Left lung (tissue), 14 donors: ENCODE measurements at places on chromosomes 6 and 20.

GRCh38 chr6:26003102-26003694, 40.6 kb downstream of the TRIM38 start:
- H3K4me3 ChIP-seq: no peak overlapping the region
- peaks cover 20% of the 10 kb centered on the region for H3K36me3 ChIP-seq
- H3K4me1 ChIP-seq: peaks cover 8% of the 10 kb centered on the region
- no peaks in the 10 kb centered on the region for H3K27me3 ChIP-seq
- no peak overlapping the region for H3K27ac ChIP-seq

DNA sequence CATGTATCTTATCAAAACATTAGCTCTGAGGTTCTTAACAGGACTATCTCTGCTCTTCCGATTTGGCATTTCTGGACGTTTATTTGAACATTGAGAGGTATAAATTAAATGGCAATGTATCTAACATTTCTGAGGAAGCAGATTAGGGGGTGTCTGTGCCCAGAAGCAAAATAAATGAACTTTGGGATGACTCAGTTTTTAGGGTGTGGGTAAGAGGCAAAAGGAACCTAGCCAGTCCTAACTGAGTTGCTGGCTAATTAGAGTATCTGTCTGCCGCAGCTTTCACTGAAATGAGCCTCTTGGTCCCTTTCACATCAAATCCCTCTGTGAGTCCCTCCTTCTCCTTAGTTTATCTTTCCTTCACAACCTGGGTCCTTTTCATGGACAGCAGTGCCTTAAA, 1.1 kb downstream of the RNF144B start:
- no peak for DNase-seq
- H3K4me1 ChIP-seq: peaks cover 57% of the 10 kb centered on the region
- H3K27me3 ChIP-seq: no peaks in the 10 kb centered on the region
- peak overlapping the region; percentile 91 for H3K27ac ChIP-seq

GRCh38 chr6:56992703-56993102, 37.8 kb downstream of the BEND6 start:
- no peak for DNase-seq
- H3K27me3 ChIP-seq: no peaks in the 10 kb centered on the region
- no peak overlapping the region for H3K4me3 ChIP-seq
- H3K27ac ChIP-seq: no peak overlapping the region
- no peaks in the 10 kb centered on the region for H3K36me3 ChIP-seq

DNA sequence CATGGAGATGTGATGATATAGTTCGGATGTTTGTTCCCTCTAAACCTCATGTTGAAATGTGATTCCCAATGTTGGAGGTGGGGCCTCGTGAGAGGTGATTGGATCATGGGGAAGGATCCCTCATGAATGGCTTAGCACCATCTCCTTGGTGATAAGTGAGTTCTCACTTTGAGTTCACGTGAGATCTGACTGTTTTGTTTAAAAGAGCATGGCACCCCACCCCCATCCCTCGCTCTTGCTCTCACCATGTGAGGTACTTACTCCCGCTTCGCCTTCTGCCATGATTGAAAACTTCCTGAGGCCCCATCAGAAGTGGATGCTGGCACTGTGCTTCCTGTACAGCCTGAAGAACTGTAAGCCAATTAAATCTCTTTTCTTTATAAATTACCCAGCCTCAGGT, 10.9 kb downstream of the SLC32A1 start:
- H3K27me3 ChIP-seq: peaks cover 47% of the 10 kb centered on the region
- H3K4me1 ChIP-seq: no peaks in the 10 kb centered on the region

DNA sequence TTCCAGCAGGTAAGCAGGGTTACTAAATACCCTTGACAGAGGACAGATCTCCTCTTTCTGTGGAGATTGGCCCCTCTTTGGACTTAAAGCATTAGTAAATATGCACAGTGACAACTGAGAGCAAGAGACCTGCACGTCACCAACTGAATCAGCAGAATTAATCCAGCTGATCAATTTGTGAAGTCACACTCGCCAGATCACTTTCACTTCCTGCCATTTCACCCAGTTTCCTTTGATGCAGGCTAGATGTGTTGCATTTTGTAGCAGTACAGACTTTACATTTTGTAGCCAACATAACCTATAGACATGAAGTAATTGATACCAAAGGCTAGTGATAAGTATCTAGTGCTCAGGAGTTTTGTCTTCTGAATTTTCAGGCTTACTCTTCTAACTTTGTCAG, 11.9 kb downstream of the SYNE1 start:
- no peak overlapping the region for H3K27ac ChIP-seq
- H3K4me3 ChIP-seq: no peak overlapping the region
- no peaks in the 10 kb centered on the region for H3K36me3 ChIP-seq
- no peaks in the 10 kb centered on the region for H3K27me3 ChIP-seq
- DNase-seq: no peak

- H3K4me3 ChIP-seq: no peak overlapping the region
- H3K27ac ChIP-seq: no peak overlapping the region
- no peaks in the 10 kb centered on the region for H3K27me3 ChIP-seq
- DNase-seq: no peak
Measured at GRCh38 chr6:82251942-82252341, 4.4 kb upstream of the IBTK start.

DNA sequence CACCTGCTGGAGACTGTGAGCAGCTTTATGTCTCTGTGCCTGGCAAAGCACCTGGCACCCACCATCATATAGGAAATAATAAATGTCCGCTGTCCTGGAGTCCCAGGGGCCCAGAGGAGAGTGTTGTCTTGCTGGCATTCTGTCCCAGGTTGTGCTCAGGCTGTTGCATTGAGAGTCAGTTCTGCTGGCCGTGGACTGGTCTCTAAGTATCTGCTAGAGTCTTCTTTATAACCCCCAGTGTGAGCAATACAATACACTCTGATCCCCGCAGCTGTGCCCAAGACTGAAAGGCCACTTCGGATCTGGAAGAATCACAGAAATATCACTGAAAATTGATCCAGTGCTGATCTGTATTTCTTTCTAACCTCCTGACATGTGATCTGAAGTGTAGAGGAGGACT, 38.3 kb upstream of the HINT3 start:
- no peaks in the 10 kb centered on the region for H3K27me3 ChIP-seq
- H3K4me1 ChIP-seq: peaks cover 6% of the 10 kb centered on the region
- no peaks in the 10 kb centered on the region for H3K36me3 ChIP-seq

DNA sequence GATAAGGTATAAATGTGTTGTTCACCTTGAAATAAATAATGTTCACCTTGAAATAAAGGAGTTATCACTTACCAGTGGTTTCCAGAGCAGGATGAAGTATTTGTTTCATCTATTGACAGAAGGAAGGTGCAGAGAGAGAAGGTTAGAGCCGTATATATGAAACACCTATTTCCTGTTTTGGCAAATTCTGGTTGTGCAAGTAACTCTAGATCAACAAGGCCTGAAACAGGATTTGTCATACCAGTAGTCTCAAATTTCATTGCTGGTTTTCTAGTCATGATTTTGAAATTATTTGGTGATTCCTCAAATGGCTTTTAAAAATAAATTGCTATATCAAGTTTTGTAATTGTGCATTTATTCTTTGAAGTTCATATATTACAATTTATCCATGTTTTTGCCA, at the start of gene CRISP3:
Gene CRISP3 (minus strand): TSS at position 130 of the 400 bp plus-strand sequence. CDS start 21 bp downstream, at position 109.
- no peak for DNase-seq
- no peaks in the 10 kb centered on the region for H3K36me3 ChIP-seq
- no peaks in the 10 kb centered on the region for H3K4me1 ChIP-seq
- no peak within 1 kb of the TSS for H3K27ac ChIP-seq
- H3K27me3 ChIP-seq: no peaks in the 10 kb centered on the region

DNA sequence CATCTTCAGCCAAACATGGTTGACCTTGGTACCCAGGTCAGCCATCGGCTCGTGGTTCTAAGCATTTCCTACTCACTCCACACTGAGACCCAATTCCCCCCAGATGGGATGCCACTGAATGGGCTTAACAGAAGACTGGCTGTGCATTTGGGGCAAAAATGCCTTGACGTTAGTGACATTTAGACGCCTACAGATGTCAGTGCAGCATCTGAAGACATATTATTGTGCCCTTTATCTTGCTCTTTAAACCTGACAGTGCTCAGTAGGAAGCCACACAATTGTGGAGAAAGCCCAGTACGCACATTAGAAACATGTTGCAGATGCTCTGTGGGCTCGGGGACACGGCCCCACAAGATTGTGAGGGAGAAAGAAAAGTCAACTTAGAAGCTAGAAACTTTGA, 414.7 kb downstream of the PTPRT start:
- no peaks in the 10 kb centered on the region for H3K27me3 ChIP-seq
- no peak overlapping the region for H3K27ac ChIP-seq
- DNase-seq: no peak
- no peaks in the 10 kb centered on the region for H3K36me3 ChIP-seq
- H3K4me1 ChIP-seq: no peaks in the 10 kb centered on the region
- no peak overlapping the region for H3K4me3 ChIP-seq

GRCh38 chr6:163904186-163904585, 489.7 kb downstream of the QKI start:
- DNase-seq: no peak
- no peaks in the 10 kb centered on the region for H3K36me3 ChIP-seq
- no peaks in the 10 kb centered on the region for H3K4me1 ChIP-seq
- no peaks in the 10 kb centered on the region for H3K27me3 ChIP-seq

- H3K27ac ChIP-seq: no peak overlapping the region
- no peaks in the 10 kb centered on the region for H3K4me1 ChIP-seq
Measured at GRCh38 chr20:3262566-3262965, 23.6 kb upstream of the SLC4A11 start.

DNA sequence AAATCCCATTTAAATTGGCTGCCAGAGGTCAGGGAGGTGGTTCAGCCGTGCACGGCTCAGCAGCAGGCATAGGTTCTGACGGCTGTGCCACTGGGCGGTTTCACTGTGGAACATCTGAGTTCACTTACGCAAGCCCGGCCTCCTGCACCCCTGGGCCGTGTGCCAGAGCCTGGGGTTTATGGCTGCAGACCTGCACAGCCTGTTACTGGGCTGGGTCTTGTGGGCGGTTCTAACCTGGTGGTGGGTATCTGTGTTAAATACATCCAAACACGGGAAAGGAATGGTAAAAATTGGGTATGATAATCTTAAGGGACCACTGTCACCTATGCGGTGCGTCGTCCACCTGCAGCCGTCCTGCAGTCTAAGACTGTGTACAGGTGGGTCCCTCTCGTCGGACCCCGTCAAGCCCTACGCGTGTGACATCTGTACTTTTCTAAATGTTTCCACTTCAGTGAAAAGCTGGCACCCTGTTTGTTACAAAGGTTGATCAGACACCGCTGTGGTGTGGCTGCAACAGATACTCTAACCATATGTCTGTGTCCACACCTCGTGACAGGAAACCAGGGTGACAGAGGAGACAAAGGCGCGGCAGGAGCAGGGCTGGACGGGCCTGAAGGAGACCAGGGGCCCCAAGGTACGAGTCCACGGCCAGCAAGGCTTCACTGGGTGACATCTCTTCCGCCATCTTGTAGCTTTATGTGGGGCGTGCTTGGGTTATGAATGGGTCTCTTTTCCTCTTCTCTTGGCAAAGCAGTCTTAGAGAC, 21.5 kb downstream of the COL9A3 start:
- DNase-seq: no peak
- H3K27ac ChIP-seq: no peak overlapping the region
- no peak overlapping the region for H3K4me3 ChIP-seq
- peaks cover 9% of the 10 kb centered on the region for H3K27me3 ChIP-seq

DNA sequence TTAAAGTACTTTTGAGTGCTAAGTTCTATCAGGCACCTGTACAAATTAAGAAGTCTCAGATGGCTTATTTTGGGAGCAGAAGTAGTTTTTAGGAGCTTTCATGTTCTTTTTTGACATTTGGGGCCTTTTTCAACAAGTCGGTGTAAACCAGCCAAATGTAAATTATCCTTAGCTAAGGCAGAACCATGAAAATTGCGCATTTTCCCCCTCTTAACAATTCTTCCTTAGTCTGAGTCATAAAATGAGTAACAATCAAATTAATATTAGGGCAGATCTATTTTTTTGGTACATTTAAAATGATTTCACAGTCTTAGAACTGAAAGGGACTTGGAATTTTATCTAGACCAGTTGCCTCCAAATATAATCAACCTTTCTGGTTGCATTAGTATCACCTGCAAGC, 87.2 kb downstream of the ANKS1A start:
- no peaks in the 10 kb centered on the region for H3K27me3 ChIP-seq
- H3K27ac ChIP-seq: no peak overlapping the region
- peaks cover 17% of the 10 kb centered on the region for H3K36me3 ChIP-seq
- H3K4me3 ChIP-seq: no peak overlapping the region
- no peaks in the 10 kb centered on the region for H3K4me1 ChIP-seq

DNA sequence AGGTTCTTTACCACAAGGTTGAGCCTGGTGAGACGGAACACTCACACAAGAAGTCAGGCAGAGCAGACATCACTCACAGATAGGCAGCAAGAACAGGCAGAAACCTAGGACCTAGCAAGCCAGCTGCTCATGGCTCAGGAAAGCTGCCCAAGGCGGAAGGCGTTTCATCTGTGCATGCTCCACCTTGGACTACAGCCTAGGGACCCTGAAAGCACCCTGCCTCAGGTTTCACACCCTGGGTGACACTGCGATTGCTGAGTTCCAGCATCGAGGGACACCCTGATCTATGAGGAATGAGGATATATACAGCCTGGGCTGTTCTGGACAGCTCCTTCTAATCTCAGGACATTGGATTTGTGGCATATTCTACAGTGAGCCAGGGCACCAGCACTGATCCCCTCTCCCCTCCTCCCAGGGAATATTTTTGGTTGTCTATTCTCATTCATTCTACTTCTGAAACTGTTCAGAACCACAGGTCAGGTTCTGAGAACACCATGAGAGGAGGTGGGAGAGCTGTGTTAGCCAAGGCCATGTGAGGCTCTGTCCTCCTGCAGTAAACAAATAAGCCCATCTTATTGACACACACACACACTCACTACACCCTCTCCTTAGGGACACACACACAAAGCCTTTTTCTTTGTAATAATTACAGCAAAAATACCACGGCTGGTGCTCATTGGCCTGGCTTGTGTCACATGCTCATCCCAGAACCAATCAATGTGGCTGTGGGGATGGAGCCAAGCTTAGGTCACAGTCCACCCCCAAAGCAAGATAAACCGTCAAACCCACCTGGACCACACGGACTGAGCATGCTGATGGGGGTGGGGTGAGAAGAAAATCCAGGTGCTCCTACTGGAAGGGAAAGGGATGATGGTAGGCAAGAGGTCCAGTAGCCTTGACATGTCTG, 26.3 kb upstream of the PMEPA1 start:
- H3K4me1 ChIP-seq: no peaks in the 10 kb centered on the region
- H3K36me3 ChIP-seq: no peaks in the 10 kb centered on the region
- H3K4me3 ChIP-seq: no peak overlapping the region
- DNase-seq: no peak
- no peaks in the 10 kb centered on the region for H3K27me3 ChIP-seq

GRCh38 chr6:89487864-89488263, 54.9 kb downstream of the ANKRD6 start:
- H3K27me3 ChIP-seq: no peaks in the 10 kb centered on the region
- no peak overlapping the region for H3K4me3 ChIP-seq
- no peak for DNase-seq

DNA sequence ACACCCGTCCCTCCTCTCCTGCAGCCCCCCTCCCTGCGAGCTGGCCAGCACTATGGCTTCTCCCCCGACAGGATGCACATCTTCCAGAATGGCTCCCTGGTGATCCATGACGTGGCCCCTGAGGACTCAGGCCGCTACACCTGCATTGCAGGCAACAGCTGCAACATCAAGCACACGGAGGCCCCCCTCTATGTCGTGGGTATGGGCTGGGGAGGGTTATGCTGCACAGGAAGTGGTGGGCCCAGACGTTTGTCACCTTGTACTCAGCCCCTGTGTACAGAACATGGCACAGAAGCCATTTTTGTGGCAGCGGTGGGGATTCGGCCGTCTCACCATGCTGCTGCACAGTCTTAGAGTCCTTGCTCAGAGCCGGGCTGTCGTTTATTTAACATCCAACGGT, 29.0 kb upstream of the SRF start:
- no peak for DNase-seq
- peaks cover 11% of the 10 kb centered on the region for H3K36me3 ChIP-seq
- H3K4me3 ChIP-seq: no peak overlapping the region
- no peaks in the 10 kb centered on the region for H3K27me3 ChIP-seq

- no peak overlapping the region for H3K27ac ChIP-seq
- peak; percentile 41 for DNase-seq
- no peaks in the 10 kb centered on the region for H3K36me3 ChIP-seq
- no peaks in the 10 kb centered on the region for H3K27me3 ChIP-seq
- no peaks in the 10 kb centered on the region for H3K4me1 ChIP-seq
Measured at GRCh38 chr6:52839124-52840055, 1.2 kb downstream of the GSTA5 start.
